ENCODE measurements at places on chromosomes 13 and 19.

GRCh38 chr19:16614941-16615340, 13.1 kb downstream of the MED26 start:
- no peak for DNase-seq

GRCh38 chr13:112141643-112142400, 74.9 kb downstream of the SOX1 start:
- DNase-seq: no peak

GRCh38 chr19:33450689-33451088, 70.9 kb downstream of the PEPD start:
- DNase-seq: no peak

- no peak for DNase-seq
These were observed 16.6 kb downstream of the SIGLEC8 start for GRCh38 chr19:51441410-51442390.

DNA sequence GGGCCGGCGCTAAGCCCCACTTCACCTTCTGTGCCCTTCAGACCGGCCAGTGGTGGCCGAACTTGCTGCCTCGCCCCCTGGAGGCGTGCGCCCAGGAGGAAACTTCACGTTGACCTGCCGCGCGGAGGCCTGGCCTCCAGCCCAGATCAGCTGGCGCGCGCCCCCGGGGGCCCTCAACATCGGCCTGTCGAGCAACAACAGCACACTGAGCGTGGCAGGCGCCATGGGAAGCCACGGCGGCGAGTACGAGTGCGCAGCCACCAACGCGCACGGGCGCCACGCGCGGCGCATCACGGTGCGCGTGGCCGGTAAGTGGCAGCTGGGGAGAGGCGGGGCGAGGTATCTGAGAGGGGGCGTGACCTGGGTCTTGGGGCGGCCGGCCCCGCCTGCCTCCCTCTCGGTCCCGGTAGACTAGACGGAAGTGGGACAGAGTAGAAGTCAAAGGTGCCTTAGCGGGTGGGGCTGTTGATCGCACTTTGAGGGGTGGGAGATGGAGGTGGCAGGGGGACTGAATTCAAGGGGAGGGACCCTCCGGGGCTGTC, 5.6 kb downstream of the ICAM5 start:
- DNase-seq: no peak

DNA sequence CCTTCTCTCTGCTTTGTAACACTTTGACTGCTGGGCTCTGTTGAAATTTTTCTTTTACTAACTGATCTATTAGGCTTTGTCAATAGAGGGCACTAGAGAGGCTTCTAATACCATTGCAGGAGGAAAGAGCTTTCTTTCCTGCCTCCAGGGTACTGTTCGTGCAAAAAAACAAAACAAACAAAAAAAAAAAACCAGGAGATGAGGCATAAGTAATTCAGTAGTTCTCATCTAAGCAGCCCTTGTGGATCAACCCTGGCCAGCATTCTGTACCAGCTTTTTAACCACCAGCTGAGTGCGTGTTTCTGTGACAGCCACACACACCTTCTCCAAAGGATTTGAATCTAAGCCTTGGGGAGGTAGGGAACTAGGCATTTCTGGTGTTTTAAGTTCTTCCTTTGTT, 1707.6 kb upstream of the SLC10A2 start:
- peak; percentile 20 for DNase-seq

- no peak for DNase-seq
These were observed 2.5 kb upstream of the DCT start for GRCh38 chr13:94481941-94482340.

- DNase-seq: no peak
These were observed 829.8 kb upstream of the SLC10A2 start for GRCh38 chr13:103895835-103896531.

GRCh38 chr13:112954488-112955270, 14.3 kb upstream of the MCF2L start:
- DNase-seq: no peak

GRCh38 chr19:56671613-56671994, at the start of gene ZNF835:
TSS of gene ZNF835 (minus strand) at chr19:56671757. CDS start at chr19:56665198, 6,559 bp downstream.
- DNase-seq: no peak

Measured in epithelial cell of prostate (primary cell).